Activated T-cell treated with anti-CD3 and anti-CD28 coated beads, Interleukin-2, amount 50 U/mL, for 4 hours (primary cell): ENCODE measurements at places on chromosomes 6 and 20. TPM values are rescaled to one million over a fixed set of nuclear protein-coding genes. Genes with fewer than 3 reads are reported as not detected.

SDCBP2 gene
- 2.2 TPM for total RNA-seq

CCN6 gene
- 0.43 TPM for total RNA-seq

FABP7 gene
- total RNA-seq: not detected

- no peak for DNase-seq
These were observed 562.5 kb upstream of the MAP3K7 start for GRCh38 chr6:91149246-91149955.

DNA sequence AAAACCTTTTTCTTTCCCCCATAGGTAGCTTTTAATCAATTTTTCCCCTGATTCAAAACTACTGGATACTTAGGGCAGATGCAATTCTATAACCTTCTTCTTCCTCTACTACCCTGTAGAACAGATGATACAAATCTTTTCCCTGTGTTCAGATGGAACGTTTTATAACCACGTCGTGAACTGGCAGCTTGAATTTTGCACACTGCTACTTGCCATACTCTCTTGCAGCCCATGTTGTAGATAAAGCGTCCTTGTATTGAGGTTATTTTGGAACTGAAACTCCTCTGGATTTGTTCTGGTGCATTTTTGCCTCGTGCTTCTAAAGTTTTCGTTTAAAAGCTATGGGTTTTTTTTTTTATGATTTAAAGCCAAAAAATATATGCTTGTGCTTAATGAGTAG lies 440.2 kb downstream of the RFPL4B start:
- DNase-seq: no peak

DNA sequence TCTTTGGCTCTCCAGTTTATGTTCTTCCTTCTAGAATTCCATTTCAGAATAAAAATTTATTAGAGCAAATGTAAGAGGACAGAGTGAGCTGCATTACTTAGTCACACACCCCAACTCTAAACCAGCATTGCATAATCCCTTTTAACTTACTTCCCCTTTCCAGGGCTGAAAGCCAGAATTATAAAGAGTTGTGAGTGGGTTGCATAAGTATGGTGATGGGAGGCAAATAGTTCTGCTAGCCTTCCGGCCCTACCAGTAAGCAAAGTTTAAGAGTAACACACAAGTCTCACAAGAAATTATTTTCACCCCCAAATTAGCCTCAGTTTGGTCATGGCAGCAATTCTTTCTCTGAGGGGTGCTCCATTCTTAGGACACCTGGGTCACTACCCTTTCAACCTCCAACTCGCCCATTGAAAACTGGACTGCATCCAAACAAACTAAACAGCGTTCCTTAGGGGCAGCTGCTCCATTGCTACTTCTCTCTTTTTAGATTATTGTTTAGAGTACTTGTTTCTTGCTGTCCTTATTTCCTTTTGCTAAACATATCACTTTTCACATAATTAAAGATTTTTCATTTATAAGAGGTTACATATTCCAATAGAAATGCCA lies 1.6 kb downstream of the KIAA0408 start:
- DNase-seq: no peak

DNA sequence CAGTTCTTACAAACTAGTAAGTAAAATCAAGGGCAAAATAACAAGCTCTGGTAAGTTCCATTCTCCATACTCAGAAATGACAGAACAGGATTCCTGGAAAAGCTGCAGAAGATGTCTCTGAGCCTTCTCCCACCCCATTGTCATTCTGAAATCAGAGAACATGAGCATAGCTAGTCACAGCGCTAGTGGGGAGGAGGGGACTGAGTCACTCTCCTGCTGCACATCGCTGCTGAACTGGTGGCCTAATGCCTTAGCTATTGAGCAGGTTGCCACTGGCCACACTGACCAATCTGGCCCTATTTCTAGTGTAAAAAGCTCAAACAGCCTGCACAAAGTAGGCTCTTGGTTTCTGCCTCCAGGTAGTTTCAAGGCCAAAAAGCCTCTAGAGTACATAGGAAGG lies 26.1 kb upstream of the RIPPLY2 start:
- no peak for DNase-seq

DNA sequence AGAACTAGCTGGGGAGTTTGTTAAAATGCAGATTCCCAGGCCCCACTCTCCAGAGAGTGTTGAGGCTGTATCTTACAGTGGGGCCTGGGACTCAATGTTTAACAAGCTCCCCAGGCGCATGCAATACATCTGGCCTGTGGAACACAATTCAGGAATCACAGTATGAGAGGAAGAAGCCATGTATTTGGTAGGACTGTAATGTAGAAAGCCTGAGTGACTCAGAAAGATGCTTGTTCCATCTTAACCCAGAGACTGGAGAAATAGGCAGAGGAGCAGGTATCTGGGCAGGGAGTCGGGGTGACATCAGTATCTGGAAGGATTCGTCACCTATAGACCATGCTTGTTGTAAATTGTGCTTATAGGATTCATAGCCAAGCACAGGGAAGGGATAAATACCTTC lies 90.5 kb downstream of the UNC5CL start:
- DNase-seq: no peak

GRCh38 chr6:117601811-117602150 lies 530 bp downstream of the GOPC start:
- DNase-seq: no peak

GRCh38 chr6:40512340-40512739 lies 74.8 kb downstream of the LRFN2 start:
- no peak for DNase-seq
